Testis (tissue), 5 donors: ENCODE measurements at places on chromosomes 5 and 9.

- no peak for DNase-seq
Measured at GRCh38 chr9:121367306-121368137, 2.5 kb downstream of the STOM start.

GRCh38 chr5:89086390-89087086, 203.6 kb upstream of the MEF2C start:
- no peak for DNase-seq

DNA sequence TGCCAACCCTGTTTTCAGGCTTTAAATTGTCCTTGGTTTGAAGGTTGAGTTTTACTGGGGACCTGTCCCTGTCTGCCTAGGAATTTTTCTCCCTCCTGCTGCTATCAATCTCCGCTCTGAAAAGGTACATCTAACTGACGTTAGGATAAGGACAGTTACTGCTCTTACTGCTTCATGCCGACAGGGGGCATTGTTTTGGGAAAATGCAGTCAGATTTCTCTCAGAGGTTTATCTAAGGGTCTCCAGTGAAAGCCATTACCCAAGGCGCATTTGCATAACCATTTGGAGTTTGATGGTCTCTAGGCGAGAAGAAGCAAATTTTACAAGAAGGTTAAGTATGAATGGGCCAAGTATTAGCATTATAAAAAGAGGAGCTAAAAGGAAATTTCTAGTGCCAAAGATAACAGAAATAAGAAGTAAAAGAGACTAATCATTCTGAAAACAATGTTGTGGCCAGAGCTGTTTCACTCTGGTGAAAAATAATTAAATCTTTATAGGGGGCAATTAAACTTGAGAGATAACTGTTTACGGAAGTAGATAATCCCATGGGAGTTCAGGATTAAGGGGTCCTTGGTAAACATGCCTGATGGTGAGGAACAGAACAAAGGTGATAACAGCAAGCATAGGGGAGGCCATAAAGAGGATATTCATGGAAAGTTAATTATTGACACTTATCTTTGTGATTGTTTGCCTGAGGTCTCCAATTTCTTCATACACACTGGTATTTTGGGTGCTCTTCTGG, 605.0 kb downstream of the MTRR start:
- DNase-seq, result no peak

GRCh38 chr5:8577792-8578191, 708.8 kb downstream of the MTRR start:
- no peak for DNase-seq

GRCh38 chr9:18692268-18692667, 218.3 kb downstream of the ADAMTSL1 start:
- no peak for DNase-seq

GRCh38 chr9:115941561-115942315, 211.9 kb upstream of the PAPPA start:
- no peak for DNase-seq

GRCh38 chr9:136238342-136238732, 7.3 kb downstream of the QSOX2 start:
- DNase-seq, result no peak

- DNase-seq, result no peak
Measured at GRCh38 chr9:4020755-4021296, 279.0 kb downstream of the GLIS3 start.

DNA sequence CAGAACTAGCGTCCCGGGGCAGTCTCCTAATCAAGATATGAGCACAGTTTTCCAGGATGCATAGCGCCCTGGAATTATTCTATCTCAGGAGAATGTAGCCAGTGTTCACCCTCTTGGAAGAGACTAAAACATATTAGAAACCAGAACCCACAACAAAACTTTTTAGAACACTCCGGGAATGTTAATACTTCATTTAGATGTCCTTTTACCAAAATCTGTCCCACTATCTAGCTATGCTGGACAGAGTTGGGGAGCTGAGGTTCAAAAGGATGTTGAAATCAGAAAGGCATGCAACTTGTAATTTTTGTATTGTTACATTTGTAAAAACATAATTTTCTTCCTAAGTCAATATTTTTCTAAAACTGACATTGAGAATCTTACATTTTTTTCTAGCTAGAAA, 386.5 kb upstream of the RFX3 start:
- no peak for DNase-seq

DNA sequence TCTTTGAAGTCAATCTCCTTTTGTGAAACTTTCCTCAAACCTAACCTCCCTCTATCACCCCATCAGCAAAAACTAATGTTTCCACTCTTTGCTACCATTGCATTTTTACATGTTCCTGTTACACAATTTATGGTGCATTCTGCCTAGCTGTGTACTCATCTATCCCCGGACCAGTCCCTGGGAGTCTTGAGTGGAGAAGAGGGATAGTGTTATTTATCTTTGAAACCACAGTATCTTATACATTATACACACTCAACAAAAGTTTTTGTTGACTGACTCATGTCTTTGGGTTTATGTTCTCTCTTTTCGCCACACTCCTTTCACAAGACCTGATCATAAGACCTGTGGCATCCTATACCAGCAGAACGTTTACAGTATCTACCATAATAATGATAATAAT, 26.4 kb downstream of the TNFAIP8 start:
- DNase-seq, result no peak
